ENCODE measurements at places on chromosomes 13 and 19.
A peak's percentile ranks its signal among the peaks of the same experiment; 100 is the strongest.

DNA sequence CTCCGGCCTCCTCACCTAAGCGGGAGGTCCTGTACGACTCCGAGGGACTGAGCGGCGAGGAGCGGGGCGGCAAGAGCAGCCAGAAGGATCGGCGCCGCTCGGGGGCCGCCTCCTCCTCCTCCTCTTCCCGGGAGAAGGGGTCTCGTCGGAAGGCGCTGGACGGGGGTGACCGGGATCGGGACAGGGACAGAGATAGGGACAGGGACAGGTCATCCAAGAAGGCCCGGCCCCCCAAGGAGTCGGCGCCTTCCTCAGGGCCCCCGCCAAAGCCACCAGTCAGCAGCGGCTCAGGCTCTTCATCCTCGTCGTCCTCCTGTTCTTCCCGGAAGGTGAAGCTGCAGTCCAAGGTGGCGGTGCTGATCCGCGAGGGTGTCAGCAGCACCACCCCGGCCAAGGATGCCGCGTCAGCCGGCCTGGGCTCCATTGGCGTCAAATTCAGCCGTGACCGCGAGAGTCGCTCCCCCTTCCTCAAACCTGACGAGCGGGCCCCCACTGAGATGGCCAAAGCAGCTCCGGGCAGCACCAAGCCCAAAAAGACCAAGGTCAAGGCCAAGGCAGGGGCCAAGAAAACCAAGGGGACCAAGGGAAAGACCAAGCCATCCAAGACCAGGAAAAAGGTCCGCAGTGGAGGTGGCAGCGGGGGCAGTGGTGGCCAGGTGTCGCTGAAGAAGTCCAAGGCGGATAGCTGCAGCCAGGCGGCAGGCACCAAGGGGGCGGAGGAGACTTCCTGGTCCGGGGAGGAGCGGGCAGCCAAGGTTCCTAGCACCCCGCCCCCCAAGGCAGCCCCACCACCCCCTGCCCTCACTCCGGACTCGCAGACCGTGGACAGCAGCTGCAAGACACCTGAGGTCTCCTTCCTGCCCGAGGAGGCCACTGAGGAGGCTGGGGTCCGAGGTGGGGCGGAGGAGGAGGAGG, 10.8 kb downstream of the SCAF1 start:
- DNase-seq: no peak

DNA sequence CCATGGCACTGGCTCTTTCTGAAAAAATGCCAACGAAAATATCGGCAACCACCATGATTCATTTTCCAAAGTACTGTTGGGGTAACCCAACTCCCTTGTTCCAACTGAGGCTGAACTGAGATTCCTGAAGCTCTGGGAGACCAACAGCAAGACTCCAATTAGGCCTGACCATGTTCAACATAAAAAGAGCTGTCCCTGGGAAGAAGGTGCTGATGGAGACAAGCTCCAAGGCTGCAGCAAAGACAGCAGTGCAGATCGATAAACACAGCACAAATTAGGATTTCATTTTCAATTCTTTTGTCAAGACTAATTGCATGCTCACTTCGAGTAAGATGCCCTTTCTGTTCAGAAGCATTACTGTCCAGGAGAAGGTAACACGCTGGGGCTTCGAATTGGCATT, 968.0 kb downstream of the UQCRFS1 start:
- DNase-seq: no peak

DNA sequence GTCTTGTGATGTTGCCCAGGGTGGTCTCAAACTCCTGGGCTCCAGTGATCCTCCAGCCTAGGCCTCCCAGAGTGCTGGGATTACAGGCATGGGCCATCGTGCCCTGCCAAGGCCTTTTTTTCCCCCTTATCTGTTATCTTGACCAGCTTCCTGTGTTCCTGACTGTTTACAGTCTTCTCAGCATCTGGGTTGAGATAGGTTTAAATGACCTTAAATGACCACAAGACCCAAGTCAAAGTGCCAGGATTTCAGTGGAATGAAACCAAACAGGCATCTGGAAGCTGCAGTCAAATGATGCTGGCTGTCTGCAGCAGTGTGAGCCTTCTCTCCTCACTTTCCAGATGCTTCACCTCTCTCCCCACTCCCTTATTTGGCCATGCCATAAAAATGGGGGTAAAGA, 114.2 kb upstream of the CLDN10 start:
- DNase-seq: peak; percentile 26

- DNase-seq: no peak
Measured at GRCh38 chr13:97321101-97321500, 99.0 kb downstream of the MBNL2 start.

- DNase-seq: no peak
Measured at GRCh38 chr13:48626077-48626449, 27.7 kb upstream of the CYSLTR2 start.

GRCh38 chr13:112248406-112248760, 127.8 kb upstream of the SPACA7 start:
- DNase-seq: no peak

GRCh38 chr13:77358001-77358400, 31.1 kb upstream of the MYCBP2 start:
- no peak for DNase-seq

DNA sequence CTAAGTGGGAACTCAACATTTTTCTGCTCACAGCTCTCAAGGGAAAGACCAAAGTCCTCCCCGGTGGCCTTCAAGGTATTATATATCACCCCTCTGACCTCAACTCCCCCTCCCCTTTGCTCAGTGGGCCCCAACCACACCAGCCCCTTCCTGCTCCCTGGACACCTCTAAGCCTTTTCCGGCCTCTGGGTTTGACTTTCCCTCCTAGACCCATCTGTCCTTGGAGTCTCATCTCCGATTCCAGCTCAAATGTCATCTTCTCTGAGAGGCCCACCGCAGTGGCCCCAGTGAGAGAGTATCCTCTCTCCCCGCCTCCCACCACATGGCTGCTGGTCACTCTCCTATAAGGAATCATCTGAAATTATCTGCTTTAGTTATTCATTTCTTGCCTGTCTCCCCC, 941 bp upstream of the UHRF1 start:
- peak; percentile 27 for DNase-seq

DNA sequence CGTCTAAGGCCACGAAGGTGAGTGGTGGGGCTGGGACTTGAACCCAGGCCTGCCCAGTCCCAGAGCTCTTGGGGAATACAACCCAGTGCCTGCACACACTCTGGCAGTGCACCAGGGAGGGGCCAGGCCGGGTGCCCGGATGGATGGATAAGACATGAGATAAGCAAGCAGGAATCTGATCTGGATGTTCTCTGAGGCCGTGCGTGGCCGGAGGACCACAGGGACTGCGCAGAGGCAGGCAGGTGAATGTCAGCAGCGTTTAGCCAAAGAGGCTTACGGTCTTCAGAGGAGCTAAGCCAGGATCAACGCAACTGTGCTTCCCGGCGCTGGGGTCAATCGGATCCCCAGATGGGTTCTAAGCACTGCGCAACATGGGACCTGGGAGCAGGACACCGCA, 1.5 kb downstream of the ZNF787 start:
- peak; percentile 39 for DNase-seq

- DNase-seq: no peak
Measured at GRCh38 chr19:54795758-54796157, 7.7 kb upstream of the KIR2DL4 start.

DNA sequence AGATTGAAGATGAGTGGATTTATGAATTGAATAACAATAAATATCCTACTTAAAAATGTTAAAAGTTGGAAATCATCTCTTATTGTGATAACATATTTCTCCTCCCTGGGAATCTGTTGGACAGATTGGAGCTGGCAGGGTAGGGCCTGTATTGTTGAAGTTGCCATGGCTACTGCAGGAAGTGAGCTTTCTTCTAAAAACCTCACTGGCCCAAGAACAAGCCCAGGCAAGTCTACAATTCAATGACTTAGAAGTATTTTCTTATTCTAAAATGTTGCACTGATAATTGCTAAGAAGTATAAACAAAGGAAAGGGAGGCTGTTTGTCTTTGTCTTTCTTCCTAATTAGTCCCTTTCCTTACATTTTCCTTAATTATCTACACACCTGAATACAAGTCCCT, 112.1 kb downstream of the DLEU7 start:
- DNase-seq: no peak

DNA sequence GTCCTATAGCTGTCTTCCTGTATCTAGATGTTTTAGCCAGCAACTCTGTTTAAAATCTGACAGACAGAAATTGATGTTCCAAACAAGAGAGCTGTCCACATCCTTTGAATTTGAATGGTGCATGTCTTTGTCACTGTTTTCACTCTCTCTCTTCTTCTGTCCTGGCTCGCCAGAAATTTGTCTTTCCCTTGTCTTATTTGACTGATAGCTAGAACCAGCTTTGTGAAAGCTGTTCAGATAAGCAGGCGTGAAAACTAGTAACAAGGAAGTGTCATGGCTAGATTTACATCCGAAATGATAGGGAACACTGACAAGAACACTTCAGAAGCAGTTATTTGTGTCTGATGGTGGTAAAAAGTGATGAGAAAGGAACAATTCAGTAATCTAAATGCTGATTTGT, 354.9 kb upstream of the SLITRK1 start:
- peak; percentile 2 for DNase-seq

DNA sequence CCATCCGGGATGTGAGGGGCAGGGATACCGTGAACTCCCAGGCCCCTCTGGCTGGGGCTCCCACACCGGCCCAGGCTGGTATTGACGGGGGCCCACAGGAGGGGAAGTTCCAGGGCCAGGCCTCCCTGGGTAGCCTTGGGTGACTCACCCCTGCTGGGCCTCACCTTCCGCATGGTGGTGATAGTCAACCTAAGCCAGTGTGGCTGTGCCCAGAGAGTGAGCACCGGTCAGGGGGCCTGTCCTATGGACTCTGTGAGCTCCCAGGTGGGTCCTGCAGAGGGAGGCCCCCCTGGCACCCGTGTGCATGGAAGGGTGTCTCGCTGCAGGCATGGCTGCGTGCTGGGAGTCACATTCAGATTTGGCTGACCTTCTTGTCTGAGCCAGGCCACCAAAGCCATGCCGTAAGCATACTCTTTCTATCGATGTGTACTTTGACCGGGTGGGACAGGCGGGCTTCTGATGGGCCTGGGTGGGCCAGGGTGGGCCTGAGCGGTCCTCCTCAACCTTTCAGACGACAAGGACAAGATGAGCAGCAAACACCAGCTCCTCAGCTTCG, 27.6 kb downstream of the DHX34 start:
- no peak for DNase-seq

DNA sequence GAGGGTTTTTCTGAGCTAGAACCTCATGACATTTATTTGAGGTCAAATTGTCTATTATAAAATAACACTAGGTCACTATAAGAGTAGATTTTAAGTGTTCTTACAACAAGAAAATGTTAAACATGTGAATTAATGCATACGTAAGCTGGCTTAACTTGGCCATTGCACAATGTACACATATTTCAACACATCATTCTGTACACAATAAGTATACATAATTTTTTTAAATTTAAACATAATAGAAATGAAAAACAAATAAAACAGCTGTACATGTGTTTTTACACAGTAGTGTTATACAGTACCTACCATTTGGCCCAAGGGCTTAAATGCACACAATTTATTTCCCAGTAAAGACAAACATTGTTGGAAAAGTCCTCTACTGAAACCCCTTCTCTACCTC, 269.9 kb downstream of the DACH1 start:
- DNase-seq: no peak

DNA sequence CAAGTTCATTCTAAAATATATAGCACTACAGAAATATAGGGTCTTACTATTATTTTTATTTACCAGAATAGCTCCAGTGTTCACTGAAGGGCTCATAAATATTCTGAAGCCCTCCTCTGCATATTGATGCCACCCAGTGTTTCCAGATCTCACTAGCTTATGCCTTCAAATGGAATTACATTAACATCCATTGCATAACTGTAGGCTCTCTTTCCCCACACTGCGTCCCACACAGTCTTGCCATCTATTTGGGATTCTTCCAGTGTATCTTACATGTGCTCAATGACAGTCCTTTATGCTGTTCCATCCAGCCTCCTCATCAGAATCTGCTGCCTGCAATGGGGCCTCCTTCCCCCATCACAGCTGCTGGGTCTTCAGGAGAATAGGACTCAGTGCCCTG, 137.2 kb downstream of the CYSLTR2 start:
- no peak for DNase-seq

GRCh38 chr13:106373304-106373988, 162.0 kb downstream of the EFNB2 start:
- DNase-seq: no peak

DNA sequence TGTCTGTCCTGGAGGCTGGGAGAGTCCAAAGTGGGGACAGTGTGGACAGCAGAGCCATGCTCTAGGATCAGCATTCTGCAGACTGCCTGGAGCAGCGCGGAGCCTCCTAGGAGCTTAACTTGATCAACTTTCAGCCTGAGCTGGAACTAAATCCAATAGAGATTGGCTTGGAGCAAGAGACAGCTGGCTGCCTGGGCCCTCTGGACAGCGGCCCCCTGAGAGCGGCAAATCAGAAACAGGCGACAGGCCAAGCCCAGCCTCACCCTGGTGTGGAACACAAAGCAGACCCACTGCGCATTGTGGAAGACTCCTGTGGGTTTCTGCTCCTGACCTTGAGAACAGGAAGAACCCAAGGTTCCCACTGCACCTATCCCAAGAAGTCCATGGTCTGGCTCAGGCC, 462.2 kb downstream of the TSHZ3 start:
- DNase-seq: no peak

GRCh38 chr13:33454844-33455705, 169.5 kb upstream of the STARD13 start:
- no peak for DNase-seq

DNA sequence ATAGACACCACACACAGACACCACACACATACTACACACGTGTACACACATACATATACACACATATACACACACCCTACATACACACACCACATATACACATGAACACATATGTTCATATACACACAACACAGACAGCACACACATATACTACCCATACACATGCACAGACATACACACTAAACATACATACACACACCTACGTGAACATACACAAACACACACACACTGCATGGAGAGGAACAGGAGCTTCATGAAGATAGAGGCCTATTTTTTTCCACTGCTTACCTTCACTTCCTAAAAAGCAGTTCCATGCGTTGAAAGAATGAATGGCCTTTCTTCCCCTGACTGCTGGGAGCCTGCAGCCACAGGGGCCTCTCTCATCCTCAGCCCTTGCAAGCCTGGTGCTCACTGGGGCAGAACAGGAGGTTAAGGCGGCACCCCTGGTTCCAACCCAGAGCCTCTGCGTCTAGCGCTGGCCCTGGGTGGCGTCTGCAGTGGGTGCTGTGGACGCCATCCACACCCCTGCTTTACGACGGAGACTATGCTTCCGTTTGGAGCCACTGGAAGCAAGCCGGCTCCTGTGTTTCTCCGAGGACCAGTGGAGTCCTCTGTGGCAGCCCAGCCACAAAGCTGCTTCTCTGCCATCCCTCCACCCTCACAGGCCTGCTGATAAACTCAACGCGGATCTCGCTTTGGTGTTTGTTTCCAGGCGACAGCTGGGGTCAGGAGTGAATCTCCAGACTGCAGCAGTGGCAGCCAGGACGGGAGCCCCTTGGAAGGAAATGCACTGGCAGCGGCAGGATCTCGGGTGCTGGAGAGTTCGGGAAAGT, 1.9 kb upstream of the RASA3 start:
- no peak for DNase-seq

- peak; percentile 67 for DNase-seq
Measured at GRCh38 chr13:28532388-28533124, 37.6 kb upstream of the FLT1 start.

GRCh38 chr13:49533591-49534269, 38.0 kb downstream of the PHF11 start:
- no peak for DNase-seq
